ENCODE measurements at places on chromosomes 2 and 18.

- no peak for DNase-seq
Measured at GRCh38 chr2:172697296-172697695, 38.3 kb upstream of the RAPGEF4 start.

GRCh38 chr2:2635025-2635528 is 304.0 kb upstream of the MYT1L start:
- DNase-seq = no peak

GRCh38 chr18:35457140-35457704 is 40.5 kb downstream of the INO80C start:
- DNase-seq = no peak

- DNase-seq = no peak
Measured at GRCh38 chr2:43333101-43333655, 106.8 kb upstream of the ZFP36L2 start.

DNA sequence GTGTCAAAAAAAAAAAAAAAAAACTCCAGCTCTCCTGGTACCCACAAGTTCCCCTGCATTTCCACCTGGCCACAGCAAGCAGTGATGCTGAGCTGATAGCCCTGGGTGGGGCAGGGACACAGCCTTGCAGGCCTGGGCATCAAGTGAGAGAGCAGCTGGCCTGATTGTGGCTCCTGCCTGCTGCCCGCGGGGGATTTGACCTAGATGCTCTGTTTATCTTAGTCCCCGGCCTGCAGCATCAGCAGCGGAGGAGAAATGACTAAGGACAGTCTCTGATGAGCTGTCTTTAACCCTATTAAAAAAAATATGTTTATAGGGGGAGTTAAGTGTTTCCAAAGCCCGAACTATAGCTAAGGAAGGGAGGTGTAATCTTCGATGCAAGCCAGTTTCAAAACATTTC is 102.6 kb downstream of the MTCL1 start:
- no peak for DNase-seq

DNA sequence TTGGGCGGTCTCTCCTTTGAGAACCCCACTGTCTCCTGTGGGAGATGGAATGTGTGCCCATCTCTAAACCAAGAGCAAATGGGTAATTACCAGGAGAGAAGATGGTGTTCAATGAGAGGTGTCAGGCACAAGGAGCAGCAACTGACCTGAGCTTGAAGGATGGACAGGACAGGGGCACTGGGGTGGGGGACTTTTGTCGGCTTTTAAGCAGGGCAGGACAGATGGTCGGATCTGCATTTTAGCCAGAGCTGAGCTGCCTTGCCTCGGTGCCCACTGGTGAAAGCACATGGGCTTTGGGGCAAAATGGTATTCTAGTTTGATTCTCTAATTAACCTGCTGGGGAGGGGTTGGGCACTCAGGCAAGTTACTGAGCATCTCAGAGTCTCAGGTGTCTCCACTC is 98.0 kb downstream of the INHBB start:
- DNase-seq = no peak

GRCh38 chr2:97673915-97674283 is 4.4 kb downstream of the C2orf92 start:
- DNase-seq = no peak

DNA sequence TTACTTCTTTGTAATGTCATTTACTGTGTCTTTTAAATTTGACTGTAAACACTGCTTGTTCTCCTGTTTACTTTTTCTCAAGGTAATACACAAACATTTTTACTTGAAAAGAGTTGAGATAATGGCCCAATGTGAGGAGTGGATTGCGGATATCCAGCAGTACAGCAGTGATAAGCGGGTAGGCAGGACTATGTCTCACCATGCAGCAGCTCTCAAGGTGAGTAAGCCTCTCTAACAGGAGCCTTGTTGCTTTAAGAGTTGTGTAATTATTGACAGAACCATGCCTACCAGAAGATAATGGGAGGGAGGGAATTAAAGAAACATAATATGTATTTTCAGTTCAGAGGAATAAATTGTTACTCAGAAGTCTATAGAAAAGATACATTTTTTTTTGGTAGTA is 16.5 kb upstream of the TTC27 start:
- no peak for DNase-seq

DNA sequence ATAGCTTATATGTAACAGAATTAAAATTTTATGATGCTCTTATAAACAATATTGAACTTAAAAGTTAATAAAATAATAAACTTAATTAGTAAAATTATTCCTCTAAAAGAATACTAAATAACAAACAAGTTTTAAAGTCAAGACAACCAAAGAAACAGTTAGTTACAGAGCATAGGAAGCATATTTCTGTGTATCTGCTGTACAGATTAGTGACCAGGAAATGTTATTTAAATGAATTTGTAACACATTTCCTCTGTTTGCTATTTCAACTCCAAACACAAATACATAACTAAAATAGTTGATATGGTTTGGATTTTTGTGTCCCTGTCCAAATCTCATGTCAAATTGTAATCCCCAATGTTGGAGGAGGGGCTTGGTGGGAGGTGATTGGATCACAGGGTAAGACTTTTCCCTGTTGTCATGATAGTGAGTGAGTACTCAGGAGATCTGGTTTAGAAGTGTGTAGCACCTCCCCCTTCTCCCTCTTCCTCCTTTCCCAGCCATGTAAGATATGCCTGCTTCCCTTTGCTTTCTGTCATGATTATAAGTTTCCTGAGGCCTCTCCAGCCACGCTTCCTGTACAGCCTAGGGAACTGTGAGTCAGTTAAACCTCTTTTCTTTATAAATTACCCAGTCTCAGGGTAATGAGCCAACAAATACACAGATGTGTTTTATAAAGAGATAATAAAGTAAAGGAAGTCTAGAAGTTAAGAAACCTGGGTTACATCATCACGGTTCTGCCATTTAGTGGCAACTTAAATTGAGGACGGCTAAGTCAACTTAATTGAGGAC is 51.8 kb downstream of the ROCK2 start:
- DNase-seq = no peak

- DNase-seq = no peak
Measured at GRCh38 chr2:81835321-81836000, 1530.9 kb upstream of the LRRTM1 start.

- DNase-seq = no peak
Measured at GRCh38 chr2:211860224-211860623, 678.4 kb downstream of the ERBB4 start.

- DNase-seq = no peak
Measured at GRCh38 chr2:69645031-69645431, 1.5 kb upstream of the AAK1 start.

- no peak for DNase-seq
Measured at GRCh38 chr18:60746919-60747318, 374.3 kb upstream of the MC4R start.

GRCh38 chr2:147088871-147089270 is 756.0 kb upstream of the ACVR2A start:
- DNase-seq = no peak

GRCh38 chr2:3043726-3044125 is 333.9 kb downstream of the EIPR1 start:
- DNase-seq = no peak

All from NCI-H510A (cell line).